Hematopoietic multipotent progenitor cell treated with erythropoietin and hydrocortisone succinate and interleukin-3 and kit ligand, for 6 days (in vitro differentiated cells): ENCODE measurements at places on chromosomes 2 and 18.

GRCh38 chr2:216922175-216922780 is 62.4 kb upstream of the TNP1 start:
- DNase-seq = no peak

- no peak for DNase-seq
These were observed 25.1 kb downstream of the BMP10 start for GRCh38 chr2:68846091-68846490.

DNA sequence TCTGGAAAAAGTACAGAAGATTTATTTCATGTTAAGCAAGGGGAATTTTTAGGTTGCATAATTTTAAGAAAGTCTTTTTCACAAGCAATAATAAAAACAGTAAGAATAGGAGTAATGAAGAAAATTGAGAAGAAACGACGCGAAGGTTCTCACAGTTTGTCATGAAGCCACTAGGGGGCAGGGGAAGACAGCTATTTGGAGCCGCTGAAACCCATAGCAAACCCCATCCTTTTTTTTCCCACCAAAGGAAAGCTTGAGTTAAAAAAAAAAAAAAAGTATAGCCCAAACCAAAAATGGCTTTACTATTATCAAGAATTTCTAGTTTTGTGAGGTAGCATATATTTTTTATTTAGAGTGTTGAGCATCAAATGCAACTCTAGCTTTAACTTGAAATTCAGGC is 300.9 kb downstream of the PHLPP1 start:
- peak; percentile 89 for DNase-seq

DNA sequence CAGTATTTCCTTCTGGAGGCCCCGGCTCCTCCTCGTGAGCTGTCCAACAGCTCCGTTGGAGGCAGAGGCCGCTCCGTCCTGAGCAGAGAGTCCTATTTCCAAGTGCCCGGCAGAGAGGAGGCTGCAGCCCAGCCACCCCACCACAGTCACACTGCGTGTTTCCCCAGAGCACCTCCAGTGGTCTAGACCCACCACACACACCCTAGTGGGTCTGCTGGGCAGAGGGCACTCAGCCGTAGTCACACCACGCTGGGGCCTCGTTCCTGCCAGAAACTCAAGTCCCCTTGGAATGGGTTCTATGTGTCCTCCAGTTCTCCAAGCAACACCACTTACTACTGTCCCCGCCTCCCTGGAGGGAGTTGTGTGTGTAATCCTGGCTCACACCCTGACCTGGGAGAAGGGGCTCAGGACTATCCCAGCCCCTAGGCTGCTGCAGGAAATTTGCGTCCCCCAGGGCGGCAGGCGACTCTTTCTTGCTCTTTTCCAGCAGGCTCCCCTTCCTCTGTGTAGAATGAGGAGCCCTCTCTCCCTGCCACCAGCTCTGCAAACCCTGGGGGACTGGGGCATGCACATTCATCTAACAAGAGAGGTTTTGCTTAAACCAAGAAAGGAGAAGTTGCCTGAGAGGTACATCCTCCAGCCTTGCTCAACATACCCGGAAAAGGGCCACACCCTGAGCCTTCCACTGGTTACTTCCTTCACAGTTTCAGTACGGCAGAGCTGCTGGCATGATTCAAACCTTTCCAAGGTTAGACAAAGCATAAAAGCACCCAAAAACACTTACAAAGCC is 114.1 kb downstream of the NDUFA10 start:
- DNase-seq = peak; percentile 82

DNA sequence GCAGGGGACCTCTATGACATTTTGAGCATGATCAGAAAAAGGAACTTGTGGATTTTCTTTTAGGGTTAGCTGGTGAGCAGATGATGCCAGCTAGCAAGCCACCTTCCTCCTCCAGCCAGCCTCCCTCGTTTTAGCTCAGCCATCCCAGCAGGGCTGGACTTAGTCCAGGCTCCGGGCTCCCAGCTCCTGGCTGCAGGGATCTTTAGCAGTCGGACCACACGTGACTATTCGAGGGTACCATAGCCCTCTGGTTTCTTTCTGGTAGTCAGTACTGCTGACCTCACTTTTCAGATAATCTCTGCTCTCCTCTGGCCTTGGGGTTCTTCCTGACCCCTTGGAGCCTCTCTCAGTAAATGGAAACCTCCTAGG is 31.8 kb downstream of the NCK2 start:
- no peak for DNase-seq

DNA sequence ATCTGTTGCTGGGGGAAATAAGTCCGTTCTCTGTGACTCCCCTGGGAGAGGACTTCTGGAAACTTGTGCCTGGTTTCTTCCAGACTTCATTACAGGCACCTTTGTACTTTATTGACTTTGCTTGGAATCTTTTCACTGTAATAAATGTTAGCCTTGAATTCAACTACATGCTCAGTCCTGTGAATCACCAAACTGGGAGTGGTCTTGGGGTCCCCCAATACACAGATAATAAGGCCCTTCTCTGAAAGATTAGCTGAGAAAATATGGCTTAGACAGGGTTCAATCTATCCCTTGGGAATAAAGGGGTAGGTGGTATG is 48.7 kb upstream of the KIDINS220 start:
- DNase-seq = no peak

GRCh38 chr2:183088061-183088460 is 9.5 kb downstream of the DUSP19 start:
- no peak for DNase-seq

- peak; percentile 36 for DNase-seq
These were observed 7.4 kb upstream of the RMC1 start for GRCh38 chr18:23495723-23496440.

DNA sequence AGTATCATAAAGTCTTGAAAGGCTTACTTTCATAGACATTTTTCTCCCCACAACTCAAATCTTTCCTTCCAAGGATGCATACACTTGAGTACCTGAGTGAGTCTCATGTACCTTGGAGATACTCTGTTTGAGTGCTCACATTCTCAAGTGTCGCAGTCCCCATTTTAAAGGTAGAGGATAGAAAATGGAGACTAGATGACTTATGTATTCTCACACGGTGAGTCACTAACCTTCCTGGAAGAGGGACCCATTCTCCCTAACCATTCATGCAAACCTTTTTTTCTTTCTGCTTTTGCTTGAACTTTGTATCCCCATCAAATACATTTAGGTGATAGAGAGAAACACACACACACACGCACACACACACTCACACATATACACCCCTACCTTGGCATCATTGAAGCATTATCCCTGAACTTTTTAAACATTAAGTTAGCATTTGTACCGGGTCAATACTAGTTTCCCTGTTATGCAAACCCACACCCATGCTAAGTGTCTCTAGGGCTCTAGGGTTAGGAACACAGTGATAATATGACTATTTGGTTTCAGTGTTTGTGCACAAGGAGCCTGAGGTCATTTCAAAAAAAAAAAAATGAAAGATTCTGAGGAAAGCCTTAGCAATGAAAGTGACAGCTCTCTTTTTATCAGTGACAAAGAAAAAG is 236.2 kb downstream of the IKZF2 start:
- DNase-seq = no peak
